Erythroblast (primary cell): ENCODE measurements at places on chromosomes 7 and 10.

DNA sequence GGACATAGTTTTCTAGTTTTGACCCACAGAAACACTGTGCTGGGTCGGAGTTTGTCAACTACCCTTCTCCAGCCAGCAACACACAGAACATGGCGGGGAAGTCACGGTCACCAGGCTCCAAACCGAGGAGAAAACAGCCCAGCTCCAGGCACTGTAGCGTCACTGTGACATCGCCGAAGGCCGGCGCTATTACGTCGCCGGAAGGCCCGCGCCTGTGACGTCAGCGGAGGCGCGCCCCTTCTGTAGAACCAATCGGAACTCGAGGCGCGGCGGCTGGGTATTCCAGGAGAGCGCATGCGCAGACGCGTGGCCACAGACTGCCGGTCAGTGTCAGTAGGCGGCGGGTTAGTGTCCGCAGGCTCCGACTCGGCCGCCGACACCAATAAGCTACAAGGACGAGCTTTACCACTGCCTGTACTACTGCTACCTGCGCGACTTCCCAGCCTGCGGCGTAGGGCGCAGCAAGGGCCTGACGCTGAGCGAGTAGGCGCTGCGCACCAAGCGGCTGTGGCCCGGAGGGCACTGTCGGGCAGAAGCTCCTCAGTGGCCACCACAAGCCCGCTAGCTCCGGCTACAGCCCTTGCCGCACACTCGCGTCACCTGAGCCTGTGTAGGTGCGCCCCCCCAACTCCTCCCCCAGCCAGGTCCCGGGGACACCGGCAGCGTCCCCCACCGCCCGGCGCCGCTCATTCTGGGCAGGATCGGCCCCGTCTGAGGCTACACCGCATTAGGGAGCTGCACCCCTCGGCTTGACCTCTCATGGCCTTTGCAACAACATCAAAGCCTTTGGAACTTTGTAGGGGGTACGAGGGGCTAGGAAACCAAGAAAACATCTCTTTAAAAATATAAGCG, 35.1 kb upstream of the SRRM3 start:
- peak; percentile 96 for DNase-seq

GRCh38 chr7:29282819-29283414, 88.3 kb downstream of the CHN2 start:
- DNase-seq: no peak

DNA sequence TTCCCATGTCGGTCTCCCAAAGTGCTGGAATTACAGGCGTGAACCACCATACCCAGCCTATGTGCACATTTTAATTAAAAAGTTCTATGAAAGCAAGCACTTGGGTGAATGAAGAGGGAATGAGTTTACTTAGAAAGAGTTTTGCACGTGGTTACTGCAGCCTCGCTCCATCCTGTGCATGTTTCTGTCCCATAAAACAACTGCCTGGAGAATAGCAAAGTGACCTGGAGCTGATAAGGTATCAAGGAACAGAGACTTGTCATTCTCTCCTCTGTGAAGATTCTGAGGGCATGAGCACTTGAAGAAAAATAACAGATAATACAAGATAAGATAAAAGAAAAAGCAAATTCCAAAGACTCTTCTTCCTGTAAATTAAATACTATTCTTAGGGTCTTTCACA, 112.2 kb upstream of the JCAD start:
- peak; percentile 15 for DNase-seq

DNA sequence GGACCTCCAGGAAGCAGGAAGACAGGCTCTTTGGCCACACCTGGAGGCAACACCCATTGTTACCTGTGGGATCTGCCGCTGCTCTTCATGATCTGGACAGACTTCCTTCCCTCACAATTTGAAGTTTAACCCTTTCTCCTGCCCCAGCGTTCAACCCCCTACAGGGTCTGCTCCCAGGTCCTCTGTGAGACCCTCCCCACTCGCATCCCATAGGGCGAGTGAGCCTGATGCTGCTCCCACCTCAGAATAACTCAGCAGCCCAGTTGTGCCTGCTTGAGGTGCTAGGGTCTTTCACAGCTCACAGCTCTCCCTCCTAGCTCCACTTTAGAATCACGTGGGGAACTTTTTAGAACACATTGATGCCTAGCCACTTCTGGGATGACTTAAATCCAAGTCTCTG, 61.8 kb upstream of the C10orf90 start:
- DNase-seq: no peak

DNA sequence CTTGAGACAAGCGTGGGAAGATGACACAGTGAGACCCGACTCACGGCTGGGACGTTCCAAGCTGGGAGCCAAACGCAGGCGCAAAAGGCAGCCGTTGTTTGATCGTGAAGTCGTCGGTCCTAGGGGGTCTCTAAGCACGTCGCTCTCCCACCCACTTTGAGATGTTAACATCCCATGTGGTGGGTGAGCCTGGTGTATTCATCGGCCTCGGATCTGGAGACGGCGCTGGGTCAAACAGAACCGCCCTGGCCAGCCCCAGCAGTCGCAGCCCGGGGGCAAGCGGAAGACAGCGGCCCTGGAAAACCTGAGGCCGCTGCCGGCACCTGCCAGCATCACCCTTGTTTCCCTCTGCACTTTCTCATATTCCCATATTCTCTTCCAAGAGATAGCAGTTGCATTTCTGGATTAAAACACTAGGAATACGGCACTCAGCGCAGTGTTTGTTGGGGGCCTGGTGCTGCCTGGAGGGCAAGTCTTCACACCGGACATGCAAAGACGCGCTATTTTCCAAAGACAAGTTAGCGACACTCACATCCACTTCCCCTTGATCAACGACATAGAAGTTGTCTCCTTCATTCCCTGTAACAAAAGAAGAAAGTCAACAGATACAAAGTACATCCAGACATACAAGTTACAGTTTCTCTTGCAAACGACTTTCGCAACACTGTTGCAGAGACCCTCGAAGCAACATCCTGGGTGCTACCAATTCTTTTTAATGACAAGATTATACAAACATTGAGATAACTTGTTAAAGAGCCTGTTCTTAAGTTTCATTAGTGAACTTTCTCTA, 86.2 kb upstream of the PDGFA start:
- no peak for DNase-seq

GRCh38 chr7:6128205-6128604, 97.0 kb downstream of the ANKRD61 start:
- no peak for DNase-seq

DNA sequence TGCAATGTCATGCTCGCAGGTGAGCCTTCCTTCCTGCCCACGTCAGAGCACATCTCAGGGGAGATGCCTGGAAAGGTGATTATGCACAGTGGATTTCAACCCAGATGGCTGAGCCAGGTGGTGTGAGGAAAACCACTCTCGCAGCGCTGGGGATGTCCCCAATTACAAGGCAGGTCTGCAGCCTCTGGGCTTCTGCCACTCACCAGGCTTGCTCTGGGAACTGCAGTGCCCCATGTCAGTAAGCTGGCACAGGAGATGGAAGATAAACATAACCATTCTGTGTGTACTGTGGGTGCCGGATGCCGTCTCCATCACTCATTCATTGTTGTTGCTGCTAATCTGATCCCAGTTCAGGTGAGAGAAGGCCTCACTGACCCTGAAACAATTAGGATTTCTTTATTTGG, 222.9 kb upstream of the PITRM1 start:
- DNase-seq: no peak

DNA sequence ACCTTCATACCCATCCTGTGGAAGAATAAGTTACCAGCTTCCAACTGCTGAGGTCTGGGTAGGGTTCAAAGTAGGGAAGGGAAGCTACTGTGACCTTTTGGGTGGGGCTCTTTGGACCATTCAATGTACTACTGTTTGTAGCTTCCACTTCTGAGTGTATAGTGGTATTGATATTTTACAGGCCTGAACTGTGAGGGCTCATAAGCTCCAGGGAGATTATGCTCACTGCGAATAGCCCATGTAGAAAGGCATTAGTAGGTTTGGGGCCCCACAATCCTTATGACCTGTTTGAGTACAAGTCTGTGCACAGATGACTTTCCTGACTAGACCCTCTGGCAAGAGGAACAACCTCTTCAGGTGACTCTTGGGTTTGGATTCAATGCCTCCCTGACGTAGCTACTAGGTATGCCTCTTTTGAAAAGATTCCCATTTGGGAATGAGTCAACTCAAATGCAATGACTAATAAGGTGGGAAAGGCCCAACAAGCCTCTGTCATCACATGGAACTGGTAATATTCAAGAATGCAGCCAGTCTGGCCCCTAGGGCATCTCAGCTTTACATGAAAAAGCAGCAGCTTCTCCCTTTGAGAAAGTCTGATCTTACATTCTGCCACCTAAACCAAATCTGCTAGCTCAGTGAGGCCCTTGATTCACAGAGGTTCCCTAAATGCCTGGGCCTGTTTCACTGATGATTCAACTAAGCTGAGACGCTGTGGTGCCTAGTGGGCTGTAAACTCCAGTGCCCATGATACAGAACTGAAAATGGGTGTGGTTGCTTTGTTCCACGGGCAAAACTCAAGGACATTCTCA, 79.8 kb downstream of the ABI1 start:
- no peak for DNase-seq

- DNase-seq: no peak
These were observed 81.5 kb downstream of the CCNY start for GRCh38 chr10:35417795-35418194.

DNA sequence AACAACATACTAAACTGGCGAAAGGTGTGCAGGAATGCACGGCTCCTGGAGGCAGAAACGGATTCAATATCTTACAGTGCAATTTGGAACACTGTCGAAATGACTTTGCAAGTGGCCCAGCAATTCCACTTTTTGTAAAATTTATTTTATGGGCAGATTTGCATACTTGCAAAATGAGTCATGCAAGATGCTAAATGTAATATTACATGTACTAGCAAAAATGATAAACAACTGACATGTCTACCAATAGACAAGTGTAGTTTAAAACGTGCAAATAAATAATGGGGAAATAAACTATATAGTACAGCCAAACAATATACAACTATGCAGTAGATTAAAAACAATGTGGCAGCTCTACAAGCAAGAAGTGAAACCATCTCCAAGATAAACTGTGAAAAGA, 97.7 kb downstream of the ARHGAP12 start:
- no peak for DNase-seq

- no peak for DNase-seq
These were observed 71.7 kb downstream of the CHRM2 start for GRCh38 chr7:136940122-136940521.

GRCh38 chr10:11605807-11606408, 5.5 kb downstream of the USP6NL start:
- DNase-seq: peak; percentile 16

- DNase-seq: no peak
These were observed 4.4 kb downstream of the UBE2H start for GRCh38 chr7:129948338-129948737.

- no peak for DNase-seq
These were observed 66.1 kb downstream of the PRTFDC1 start for GRCh38 chr10:24886290-24886680.

- DNase-seq: no peak
These were observed 93.2 kb upstream of the KIF5B start for GRCh38 chr10:32149252-32149955.

- no peak for DNase-seq
These were observed 215.0 kb downstream of the GRID1 start for GRCh38 chr10:86151613-86152012.

GRCh38 chr7:24902276-24902675, 77.7 kb downstream of the OSBPL3 start:
- DNase-seq: no peak

DNA sequence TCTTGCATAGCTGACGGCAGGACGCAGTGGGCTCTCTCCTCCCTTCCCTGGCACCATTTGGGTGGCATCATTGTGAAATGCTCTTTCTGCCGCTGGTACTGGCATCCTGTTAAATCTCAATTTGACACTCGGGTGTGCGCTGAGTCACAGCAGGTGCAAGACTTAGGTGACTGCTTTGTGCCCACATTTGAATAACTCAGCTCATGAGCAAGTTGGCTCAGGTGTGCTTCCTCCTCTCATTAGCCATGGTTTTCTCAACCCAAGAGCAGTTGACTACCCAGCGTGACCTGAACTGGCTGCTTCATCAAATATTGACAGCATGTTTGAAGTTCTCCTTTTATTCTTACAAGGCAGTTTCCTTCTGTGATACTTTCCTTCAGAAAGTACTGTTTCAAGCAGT, 24.6 kb upstream of the NFE2L3 start:
- DNase-seq: no peak

DNA sequence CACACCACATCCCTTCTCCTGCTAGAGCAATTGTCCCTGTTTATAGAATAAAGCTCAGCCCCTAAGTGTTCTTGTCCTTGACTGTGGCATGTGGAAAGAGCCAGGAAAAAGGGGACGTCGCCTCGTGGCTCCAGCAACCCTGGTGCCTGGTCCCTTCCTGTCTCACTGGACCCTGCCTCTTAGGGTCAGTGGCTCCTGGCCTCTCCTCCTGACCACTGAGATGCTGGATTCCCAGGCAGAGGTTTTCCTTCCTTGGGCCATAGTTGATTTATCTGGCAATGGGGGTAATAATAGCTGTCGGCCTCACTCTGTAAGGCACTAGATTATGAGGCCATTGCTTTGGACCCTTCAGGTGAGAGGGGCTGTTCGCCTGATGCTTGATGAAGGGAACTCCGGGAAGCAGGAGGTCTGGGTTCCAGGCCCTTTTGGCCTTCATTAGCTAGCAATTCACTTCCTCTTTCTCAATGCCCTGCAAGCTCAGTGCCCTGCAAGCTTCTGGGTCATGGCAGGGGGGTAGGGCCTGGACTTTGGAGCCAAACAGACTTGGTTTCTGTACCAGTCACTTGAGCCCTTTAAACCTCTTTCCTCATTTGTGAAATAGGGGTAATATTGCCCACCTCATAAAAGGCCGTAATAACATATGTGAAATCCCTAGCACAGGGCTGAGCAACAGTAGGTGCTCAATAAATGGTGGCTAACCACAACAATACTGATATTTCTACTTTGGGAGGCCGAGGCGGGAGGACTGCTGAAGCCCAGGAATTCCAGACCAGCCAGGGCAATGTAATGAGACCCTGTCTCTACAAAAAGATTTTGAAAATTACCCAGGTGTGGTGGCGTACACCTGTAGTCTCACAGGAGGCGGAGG, 1.1 kb downstream of the ASL start:
- peak; percentile 25 for DNase-seq

DNA sequence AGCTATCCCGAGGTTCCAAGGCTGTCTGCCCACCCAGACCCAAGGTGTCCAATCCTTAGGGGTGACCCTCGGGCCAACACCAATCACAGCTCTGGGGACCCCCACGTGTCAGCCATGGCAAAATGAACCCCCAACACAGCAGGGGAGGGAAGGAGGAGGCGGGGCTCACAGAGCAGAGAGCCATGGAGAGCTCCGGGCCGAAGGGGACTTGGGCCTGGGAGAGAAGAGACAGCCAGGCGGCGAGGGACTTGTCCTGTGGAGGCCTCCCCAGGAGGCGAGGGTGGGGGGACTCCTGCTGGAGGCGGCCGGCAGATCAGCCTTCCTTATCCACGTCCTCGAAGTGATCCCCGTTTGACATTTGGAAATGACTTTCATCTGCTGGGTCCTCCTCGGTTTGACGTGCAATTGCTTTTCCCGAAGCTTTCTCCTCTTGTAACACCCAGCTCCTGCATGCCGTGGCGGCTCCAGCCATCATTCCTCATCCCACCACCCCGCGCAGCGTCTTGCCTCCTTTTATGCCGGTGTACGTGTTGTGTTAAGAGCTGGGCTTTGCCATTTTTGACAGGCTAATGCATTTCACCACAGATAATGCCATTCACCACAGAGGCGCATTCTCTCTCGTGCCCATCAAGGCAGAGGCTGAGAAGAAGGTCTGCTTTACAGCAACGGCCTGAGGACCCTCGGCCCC, 337.4 kb downstream of the DNAJB6 start:
- no peak for DNase-seq
